Jurkat, Clone E6-1 (cell line): ENCODE measurements at places on chromosomes 16 and 17.

DNA sequence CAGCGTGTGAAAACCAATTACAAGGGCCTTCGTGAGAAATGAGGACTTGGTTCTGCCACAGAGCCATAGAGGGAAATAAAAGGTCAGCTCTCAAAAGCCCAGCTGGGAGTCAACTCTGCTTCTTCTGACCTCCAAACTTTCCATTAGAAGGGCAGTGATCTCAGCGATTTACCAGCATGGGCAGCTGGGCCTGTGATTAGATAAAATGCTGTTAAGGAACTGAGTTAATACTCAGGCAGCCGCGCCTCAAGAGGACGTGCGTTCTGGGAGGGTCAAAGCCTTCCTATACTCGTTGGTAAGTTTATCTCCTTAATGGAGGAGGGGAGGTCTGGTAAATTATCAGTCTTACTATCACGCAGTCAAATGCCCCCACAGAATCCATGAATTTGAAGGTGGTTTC is 480.2 kb upstream of the ERCC4 start:
- DNase-seq = no peak

DNA sequence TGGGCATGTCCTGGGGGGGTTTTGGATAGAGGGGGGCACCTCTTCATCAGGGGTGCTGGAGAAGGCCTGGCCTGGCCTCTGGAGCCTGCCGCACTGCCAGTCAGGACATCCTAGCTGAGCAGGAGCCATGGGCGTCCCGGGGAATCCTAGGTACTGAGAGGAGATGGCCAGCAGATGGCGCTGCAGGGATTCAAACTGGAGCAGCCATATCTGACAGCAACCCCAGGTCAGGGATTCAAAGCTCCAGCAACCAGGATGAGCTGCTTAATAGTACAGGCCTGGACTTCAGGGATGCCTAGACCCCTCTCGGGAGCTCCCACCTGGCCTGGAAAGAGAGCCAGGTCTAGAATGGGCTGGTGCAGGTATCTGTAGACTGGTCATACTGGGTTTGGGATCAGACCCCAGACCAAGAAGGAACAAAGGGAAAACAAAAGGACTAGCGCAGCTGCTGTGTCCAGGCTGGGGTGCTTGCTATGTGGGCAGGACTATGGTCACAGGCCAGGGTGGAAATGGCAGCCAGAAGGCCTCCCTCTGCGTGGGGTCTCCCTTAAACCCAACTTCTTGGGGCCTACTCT is 306.9 kb upstream of the RBFOX1 start:
- DNase-seq = peak; percentile 36

- no peak for DNase-seq
Observed at GRCh38 chr17:6356562-6356961, 78.4 kb downstream of the AIPL1 start.

GRCh38 chr16:12898551-12898950 is 2.8 kb upstream of the SHISA9 start:
- DNase-seq = no peak

DNA sequence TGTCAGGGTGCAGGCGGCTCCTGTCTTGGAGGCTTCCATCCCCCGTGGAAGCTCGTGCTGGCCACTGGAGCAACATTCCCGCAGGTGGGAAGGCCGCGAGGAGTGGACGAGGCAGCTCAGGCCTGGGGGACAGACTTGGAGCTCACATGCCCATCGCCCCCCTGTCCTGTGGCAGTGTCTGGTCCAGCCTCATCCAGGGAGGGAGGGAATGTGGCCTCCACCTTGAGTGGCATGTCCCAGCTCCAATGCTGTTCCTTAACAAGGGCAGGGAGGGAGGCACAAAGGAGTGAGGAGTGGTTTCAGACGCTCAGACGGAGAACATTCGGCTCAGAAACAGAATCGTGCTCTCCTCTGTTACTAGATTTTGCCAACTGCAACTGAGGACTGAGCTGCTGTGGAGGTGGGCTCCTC is 159.4 kb upstream of the CHMP6 start:
- DNase-seq = no peak

DNA sequence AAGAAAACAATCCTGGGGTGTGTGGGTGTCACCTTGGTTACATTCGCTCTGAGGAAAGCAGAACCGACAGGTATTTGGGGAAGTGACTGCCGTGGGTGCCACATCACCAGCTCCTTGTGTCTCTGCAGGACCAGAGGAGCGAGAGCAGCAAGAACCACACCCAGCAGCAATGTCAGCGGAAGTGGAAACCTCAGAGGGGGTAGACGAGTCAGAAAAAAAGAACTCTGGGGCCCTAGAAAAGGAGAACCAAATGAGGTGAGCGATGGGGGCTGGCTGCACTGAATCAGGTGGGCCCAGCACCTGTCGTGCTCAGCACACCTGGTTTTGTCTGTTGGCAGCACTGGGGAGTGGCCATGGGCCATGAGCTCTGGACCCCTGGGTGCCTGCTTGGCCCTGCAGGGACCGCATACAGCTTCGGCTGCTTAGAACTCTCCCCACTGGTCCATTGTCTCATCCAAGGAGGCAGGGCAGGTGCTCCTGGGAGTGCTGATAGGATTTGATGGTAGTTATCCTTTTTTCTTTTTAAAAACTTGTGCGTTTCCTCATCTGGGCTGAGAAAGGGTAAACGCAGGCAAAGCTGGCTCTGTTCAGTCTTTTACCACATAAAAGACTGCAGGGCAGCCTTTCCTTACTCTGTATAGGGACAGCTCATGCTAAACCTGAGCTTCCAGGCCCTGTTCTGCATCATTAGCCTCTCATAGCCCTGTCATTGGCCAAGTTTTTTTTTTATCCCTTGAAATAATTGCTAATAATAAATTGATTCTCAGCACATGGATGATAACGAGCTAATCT is 29.4 kb downstream of the HMOX2 start:
- peak; percentile 79 for DNase-seq

DNA sequence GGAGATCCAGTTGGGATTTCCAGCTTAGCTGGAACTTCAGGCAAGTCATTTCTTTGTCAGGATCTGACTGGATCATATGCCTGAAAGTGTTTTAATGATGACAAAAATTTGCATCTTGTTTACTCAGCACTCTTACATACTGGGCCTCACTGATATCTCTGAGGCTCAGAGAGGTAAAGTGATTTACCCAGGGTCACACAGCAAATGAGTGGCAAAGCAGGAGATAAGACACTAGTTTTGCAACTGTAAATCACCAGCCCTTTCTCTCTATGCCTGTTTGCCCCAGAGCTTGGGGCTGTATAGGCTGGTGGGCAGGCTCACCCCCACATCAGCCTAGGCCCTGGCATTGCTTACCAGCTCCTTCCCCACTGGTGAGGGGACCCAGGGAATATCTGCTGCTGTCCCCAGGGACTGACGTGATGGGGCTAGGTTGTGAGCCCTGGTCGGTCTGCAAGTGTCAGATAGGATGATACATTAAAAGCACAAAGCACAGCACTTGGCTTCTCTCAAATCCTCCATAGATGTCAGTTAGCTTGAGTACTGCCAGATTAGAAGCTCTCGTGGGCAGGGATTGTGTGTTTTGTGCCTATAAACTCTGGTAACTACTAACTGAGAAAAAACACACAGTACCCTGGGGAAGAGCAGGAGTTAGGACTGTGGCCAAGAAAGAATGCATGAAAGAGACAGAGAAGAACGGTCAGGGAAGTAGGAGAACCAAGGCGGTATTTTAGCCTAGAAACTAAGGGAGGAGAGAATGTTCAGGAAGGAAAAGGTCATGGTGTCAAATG is 165.4 kb downstream of the COPRS start:
- no peak for DNase-seq

- no peak for DNase-seq
Observed at GRCh38 chr16:87570938-87571867, 31.1 kb upstream of the JPH3 start.

- DNase-seq = no peak
Observed at GRCh38 chr17:13134076-13134475, 116.2 kb upstream of the ELAC2 start.

- no peak for DNase-seq
Observed at GRCh38 chr16:2121853-2122252, 13.8 kb downstream of the PKD1 start.
